ENCODE measurements at places on chromosomes 2 and 18. TPM values are rescaled to one million over a fixed set of nuclear protein-coding genes. Genes with fewer than 3 reads are reported as not detected.
A peak's percentile ranks its signal among the peaks of the same experiment; 100 is the strongest.

GNAL gene
- total RNA-seq, result 2.9 TPM

FOXD4L1 gene
- total RNA-seq, result 0.96 TPM

GATA6 gene
- 53.0 TPM for total RNA-seq

C2orf66 gene
- 0.48 TPM for total RNA-seq

REEP1 gene
- total RNA-seq, result 4.1 TPM

PLCL1 gene
- total RNA-seq, result 13.5 TPM

DNA sequence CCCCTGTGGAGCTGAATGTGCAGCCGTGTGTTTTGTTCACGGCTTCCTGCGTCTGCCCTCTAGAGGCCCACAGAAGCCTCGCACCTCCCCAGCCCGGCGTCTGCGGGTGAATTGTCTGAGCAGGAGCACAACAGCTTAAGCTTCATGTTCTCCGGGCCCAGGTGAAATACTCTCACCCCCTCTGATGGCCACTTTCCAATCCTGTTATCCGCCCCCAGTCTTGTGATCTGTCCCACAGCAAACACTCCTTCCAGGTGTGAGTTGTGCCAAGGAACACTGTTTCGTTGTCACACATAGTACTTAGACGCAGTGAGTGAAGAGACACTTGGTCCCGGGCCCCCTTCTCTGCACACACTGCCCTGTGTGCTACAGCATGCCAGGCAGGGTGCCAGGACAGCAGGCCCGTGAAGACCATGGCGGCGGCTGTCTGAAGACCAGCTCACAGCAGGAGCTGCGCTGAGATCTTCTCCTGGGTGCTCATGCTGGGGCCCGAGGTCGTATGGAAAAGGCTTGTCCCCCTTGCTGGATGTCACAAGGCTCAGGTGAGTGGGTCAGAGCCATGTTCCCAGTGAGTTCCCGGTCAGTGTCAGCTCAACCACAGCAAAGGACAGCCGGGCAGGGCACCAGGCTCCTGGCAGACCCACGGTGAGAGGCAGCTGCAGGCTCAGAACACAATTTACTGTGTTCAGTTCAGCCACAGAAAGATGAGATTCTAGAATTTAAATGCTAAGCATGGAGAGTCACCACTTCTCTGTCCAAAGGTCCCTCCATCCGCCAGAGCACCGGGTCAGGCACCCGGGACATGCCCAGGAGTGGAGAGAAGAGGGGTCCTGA, 6.8 kb upstream of the PXDN start:
- DNase-seq, result peak; percentile 77

DNA sequence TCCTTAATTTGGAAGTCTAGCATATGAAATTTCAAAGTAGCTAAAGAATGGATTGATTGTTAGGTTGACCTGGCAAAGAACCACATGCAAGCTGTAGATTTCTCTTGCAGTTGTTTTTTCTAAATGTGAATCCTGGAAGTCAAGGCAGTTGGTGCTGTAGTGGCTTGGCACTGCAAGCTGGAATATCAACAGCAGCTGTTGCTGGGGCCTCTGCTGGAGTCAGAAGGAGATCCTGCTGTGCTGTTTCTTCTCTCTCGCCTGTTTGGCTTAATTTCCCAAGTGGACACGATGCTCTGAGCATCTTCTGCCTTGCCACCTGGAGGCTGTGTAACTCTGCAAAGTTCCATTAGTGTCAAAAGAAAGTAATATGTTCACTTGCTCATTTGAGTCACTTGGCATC, 12.6 kb downstream of the PIK3C3 start:
- no peak for DNase-seq

GRCh38 chr2:213066443-213066743, 85.0 kb downstream of the IKZF2 start:
- DNase-seq, result no peak

DNA sequence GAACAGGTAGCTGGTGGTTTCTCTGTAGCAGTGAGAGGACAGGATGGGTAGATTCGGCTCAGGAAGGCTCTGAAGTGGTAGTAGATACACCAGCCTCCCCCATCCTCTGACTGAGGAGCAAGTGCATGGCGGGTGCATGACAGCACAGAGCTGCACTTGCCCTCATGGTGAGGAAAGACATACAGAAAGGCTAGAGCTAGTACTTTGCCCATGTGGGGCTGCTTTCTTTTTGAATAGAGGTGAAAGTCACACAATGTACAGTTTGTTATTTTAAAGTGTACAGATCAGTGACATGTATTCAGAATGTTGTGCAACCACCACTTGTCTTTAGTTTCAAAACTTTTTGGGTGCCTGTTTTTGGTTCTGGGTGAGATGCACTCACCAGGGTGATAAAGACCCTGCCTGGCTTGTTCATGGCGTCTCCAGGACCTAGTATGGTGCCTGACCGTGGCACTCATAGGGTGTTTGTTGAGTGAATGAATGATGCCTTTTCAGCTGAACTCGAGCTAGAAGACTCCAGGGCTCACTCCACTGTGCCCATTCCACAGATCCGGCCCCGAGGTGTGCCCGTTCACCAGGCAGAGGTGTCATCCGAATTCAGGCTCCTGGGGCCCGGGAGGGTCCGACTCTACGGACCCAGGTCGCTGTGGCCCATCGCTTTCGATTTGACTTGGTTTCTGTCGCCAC, 421 bp upstream of the VAMP5 start:
- DNase-seq, result no peak

- peak; percentile 14 for DNase-seq
These were observed 193.3 kb upstream of the AGAP1 start for GRCh38 chr2:235300368-235301201.

Measured in umbilical cord (tissue), 2 donors.